ENCODE measurements at places on chromosomes 11 and 22.

DNA sequence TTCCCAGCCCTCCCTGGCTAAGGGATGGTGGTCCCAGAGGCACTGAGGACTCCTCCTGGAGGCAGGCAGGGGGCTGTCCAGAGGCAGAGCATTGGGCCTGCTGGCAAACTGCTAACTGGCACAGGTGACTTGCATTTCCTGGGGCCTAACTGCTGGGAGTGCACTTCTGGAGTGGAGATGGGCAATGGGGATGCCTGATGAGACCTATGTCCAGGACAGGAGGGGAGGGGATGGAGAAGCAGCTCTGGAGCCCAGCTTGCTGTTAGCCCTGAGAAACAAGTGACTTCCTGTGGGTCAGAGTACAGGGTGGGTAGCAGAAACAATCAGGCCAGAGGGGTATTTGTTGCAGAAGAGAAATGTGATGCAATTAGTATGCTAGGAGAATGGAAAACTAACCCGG lies 253.2 kb downstream of the ST3GAL4 start:
- DNase-seq = no peak

DNA sequence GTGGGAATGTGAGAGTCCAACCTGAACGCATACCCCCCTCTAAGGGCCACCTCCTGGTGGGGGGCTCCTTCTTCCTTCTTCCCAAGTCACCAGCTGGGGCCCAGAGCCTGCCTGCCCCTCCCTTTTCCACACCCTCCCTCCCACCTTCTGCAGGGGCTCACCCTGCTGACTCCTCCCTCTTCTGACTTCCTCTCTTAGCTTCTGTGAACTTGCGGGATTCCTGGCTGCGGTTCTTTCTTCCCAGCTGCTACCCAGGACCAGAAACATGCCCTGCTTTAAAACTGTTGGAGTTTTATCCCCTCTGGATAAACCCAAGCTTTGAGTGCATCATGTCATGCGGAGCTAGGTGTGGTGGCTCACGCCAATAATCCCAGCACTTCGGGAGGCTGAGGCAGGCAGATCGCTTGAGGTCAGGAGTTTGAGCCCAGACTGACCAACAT lies 10.2 kb downstream of the LRRC74B start:
- no peak for DNase-seq

DNA sequence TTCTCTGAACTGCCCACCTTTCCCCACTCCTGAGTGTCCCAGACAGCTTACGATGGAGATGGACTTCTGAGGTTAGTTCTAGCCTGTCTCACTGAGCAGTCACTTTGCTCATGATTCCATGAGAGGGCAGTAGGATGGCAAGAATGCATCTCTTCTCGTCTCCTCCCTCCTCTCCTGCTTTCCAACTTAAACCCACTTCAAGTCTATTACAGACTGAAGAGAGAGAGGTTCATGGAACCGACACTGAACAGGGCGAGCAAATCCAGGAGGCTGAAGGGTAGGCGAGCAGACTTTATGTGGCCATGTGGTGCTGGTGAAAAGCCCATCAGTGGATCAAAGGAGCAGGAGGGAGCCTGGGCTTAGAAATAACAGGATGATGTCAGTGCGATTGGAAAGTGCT lies 38.6 kb downstream of the CEP164 start:
- no peak for DNase-seq

- DNase-seq = peak; percentile 73
These were observed 11.3 kb downstream of the TRIM66 start for GRCh38 chr11:8671193-8671612.

DNA sequence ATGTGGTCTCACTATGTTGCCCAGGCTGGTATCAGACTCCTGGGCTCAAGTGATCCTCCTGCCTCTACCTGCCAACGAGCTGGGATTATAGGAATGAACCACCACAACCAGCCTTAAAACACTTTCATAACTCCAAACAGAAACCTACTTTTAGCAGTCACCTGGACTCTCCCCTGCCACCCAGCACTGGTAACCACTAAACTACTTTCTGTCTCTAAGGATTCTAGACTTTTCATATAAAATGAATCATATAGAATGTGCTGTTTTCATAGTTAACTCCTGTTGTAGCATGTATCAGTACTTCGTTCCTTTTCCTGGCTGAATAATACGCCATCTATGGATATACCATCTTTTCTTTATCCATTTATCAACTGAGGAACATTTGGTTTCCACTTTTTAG lies 29.4 kb upstream of the PISD start:
- DNase-seq = no peak

GRCh38 chr22:28600546-28601143 lies 79.0 kb downstream of the TTC28 start:
- peak; percentile 16 for DNase-seq

GRCh38 chr22:38454353-38455075 lies 485 bp downstream of the KCNJ4 start:
- no peak for DNase-seq

DNA sequence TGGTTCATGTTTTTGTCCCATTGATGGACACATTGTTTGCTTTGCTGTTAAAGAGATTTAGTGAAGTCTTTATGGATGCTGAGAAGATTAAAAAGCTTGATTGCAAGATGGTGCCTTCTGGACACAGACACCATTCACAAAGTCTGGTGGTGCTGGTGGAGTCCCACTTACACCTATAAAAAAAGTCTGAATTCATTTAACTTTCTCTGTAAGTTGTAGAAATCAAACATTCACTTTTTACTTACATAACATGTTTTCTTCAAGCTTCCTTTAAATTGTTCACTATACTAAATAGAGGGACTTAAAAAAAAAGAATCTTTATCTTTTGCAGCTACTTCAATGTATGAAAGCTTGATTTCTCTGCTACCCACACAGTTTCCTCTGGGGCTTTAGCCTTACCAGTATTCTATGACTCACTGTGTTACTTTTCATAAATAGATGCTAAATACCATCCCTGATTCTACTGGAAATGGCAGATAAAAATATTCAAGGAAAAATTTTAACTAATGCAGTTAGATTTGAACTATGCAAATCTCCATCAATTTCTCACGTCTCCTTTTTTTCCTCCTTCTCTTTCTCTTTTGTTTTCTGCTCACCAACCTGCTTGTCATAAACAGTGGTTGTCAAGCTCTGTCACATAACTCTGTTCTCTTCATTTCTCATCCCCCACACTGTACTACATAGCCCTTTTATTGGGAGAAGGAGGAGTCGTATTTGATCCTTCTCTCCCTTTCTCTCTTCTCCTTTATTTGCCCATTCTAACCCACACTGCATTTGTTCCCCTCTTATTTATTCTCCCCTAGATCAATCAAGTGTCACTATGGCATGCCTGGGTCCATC lies 89.7 kb downstream of the FAM76B start:
- no peak for DNase-seq

- no peak for DNase-seq
These were observed 47.2 kb downstream of the LRRC32 start for GRCh38 chr11:76623171-76623883.

- DNase-seq = no peak
These were observed 1068.3 kb downstream of the OPCML start for GRCh38 chr11:132464003-132464342.

- DNase-seq = no peak
These were observed 13.2 kb upstream of the MRGPRX2 start for GRCh38 chr11:19073454-19074415.

DNA sequence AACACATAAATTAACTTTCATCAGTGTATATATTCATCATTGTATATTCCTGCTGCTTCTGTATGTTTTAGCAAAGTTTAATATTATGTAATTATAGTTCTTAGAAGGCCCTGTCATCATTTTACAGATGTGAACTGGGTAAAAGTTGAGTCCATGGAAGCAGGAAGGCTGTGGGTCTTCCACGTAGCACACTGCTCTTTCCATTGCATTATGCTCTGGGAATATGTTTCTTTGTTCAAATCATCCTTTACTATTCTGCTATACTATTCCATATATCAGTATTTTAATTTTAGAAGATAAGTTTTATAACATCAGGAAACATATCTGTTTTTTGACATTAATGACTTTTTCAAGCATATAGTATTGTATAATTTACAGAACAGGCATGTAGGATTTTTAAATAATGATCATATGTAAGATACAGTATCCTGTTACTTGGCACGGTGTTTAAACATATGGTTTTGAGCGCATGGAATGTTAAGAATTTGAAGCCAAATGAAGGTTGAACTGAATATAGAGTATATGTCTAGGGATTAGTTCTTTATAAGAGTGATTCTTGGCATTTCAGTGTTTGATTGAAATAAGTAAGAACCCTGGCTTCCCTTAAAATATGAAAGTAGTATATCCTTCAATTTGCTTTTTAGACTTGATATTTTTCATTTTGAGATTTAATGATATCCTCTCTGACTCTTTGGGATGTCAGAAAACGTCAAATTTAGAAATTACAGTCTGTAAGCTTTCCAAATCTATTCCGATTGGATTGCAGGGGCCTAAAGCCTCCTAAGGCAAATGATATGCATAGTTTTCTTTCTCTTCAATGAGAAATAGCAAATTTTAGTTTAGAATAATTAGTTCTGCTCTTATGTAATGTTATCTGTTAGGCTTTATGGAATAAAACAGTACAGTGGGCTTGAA lies 8.6 kb downstream of the CCDC81 start:
- DNase-seq = no peak

- DNase-seq = no peak
These were observed 92.6 kb downstream of the CTTN start for GRCh38 chr11:70490723-70491558.

GRCh38 chr11:43746670-43747069 lies 66.1 kb downstream of the HSD17B12 start:
- DNase-seq = no peak

- DNase-seq = no peak
These were observed 23.3 kb upstream of the FAM181B start for GRCh38 chr11:82756765-82757639.

DNA sequence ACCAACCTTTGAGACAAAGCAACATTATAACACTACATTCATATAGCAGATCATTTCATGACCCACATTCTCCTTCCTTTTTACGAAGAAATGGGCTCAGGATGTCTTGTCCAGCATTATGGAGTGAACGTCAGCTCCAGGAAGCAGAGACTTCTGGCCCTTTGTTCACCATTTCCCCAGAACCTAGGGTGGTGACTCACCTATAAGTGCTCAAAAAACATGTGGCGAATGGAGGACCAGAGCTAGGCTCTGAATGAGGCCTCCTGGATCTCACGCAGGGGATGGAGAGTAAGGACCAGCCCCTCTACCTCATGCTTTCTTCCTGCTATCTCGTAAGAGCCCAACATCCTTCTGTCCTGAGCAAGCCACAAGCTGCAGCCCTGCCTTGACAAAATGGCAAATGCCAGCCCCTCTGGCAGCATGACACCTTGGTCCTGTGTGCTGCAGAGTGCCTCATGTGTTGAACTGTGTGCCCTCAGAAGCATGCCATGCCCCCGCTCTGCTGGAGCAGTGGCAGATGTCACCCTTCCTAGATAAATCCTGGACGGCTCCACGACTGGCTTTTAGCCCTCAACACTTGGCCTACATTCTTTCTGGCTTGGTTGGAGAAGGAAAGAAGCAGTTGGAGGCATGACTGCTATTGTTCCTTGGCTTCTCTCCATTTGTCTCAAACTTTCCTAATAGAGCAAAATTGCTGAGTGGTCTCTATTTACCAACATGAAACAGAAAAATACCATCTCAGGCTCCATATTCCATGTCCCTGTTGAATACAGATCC lies 6.5 kb upstream of the ST3GAL4 start:
- no peak for DNase-seq

DNA sequence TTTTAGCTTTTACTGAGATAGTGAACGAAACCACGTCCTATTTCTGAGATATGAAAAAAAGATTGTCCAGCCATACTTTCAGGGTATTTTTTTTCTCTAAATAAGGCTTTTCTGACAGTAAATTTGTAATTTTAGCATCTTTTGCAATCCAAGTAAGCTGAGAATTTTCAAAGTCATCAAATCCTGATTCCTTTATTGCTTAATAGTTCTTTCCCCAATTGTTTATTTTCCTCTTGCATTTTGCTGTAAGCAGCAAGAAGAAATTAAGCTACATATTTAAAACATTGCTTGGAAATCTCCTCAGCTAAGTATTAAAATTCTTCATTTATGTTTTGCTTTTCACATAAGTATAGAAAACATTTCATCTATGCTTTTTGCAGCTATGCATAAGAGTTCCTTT lies 493.3 kb upstream of the CCDC179 start:
- DNase-seq = no peak

DNA sequence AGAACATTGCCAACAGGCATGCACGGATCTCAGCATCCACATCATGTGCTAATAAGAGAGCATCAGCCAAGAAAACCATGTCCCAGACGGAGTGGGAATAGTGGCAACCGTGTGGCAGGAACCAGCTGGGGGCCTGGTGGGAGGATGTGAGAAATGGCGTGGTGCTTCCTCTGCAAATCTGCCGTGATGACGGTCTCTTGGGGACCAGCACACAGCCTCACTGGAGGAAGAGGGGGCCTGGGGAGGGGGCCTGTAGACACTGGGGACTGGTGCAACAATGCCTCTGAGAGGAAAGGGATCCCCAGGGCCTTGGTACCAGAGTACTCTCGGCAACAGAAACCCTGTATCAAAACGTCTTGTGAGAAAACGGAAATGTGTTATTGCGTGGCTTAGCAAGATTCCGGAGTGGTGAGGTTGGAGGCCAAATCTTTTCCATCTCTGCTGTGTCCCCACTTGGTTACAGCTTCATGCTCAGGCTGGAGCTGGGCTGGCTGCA lies 154.3 kb upstream of the TBCEL start:
- DNase-seq = no peak

DNA sequence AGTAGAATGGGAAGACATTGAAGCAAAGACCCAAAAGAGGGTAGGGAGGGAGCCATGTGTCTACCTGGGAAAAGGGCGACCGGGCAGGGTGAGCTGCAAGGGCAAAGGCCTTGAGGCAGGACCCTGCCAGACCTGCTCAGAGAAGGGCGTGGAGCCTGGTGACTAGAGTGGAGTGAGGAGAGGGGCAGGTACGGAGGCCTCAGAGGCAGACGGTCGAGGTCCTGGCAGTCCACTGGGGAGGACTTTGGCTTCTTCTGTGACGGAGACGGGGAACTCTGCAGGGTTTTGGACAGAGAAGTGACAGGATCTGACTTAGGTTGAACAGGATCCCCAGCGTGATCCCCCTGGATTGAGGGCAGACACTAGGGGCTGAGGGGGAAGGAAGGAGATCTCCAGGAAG lies 12.9 kb downstream of the RIBC2 start:
- no peak for DNase-seq

- no peak for DNase-seq
These were observed 38.1 kb upstream of the WNT11 start for GRCh38 chr11:76244316-76244851.

- DNase-seq = no peak
These were observed 37.0 kb downstream of the OSBP2 start for GRCh38 chr22:30731658-30732057.

- DNase-seq = no peak
These were observed 296.4 kb downstream of the ETS1 start for GRCh38 chr11:128291007-128291406.

- no peak for DNase-seq
These were observed 5.3 kb downstream of the EXPH5 start for GRCh38 chr11:108588287-108588686.

GRCh38 chr22:40519284-40519947 lies 117.1 kb downstream of the MRTFA start:
- DNase-seq = no peak

GRCh38 chr11:121191818-121192217 lies 90.8 kb downstream of the TECTA start:
- no peak for DNase-seq

GRCh38 chr22:24091551-24092420 lies 80.7 kb downstream of the CABIN1 start:
- no peak for DNase-seq

Measured in RWPE1 (cell line).